ENCODE measurements at places on chromosomes 3 and 15. TPM values are rescaled to one million over a fixed set of nuclear protein-coding genes. Genes with fewer than 3 reads are reported as not detected.

FBN1 gene
- 18.5 TPM for total RNA-seq

TMEM108 gene
- 0.27 TPM for total RNA-seq

SLITRK3 gene
- total RNA-seq = not detected

PLCB2 gene
- 0.16 TPM for total RNA-seq

VWA5B2 gene
- total RNA-seq = not detected

NOX5 gene
- 1.1 TPM for total RNA-seq

- DNase-seq = no peak
These were observed 26.3 kb downstream of the PXYLP1 start for GRCh38 chr3:141257961-141258360.

DNA sequence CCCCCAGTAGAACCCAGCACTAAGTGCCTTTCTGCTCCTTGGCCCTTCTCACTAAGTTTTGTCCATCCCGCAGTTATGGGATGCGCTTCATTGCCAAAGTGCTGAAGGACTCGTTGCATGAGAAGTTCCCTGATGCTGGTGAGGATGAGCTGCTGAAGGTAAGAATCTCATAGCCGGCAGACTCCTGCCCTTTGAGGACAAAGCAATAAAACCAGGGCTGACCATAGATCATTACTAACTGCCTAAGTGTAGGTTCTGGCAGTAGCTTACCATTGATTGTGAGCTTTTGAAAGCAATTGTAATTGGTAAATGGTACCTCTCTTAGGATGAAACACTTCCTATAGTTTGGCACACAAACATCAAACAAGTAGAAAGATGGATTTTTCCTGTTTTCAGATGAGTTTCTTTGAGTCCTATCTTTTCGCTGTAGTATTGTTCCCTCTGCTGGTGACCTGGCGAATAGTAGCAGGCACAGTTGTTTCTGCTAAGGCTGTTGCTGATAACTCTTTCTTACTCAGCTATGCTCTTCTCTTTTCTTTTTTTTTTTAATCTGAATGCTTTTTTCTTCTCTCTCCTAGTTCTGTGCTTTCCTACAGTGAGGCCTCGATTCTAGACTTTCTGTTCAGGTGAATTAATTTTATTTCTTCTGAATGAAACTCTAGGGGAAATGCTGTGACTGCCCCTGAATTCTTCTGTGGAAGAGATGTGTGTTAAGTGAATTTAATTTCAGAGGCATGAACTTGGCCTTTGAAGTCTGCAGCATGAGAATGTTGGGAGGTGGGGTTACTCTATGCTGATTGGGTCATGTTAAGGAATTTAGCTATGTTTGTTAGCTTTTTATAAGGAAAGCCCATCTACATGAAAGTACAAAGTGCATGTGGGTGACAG is 47.4 kb upstream of the CRTC3 start:
- peak; percentile 55 for DNase-seq

DNA sequence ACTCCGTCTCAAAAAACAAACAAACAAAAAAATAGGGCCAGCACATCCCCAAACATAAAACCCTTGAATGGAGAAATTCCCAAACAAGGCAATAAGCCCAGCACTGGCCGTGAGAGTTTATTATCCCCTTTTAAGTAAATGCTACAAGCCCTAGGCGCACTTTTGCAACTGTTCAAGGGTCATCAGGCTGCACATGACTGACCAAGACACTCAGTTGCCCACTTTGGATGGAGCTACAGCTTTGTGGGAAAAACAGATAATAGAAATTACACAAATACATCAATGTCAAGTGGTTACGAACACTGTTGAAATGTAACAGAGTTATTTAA is 33.7 kb upstream of the ZNF445 start:
- no peak for DNase-seq

DNA sequence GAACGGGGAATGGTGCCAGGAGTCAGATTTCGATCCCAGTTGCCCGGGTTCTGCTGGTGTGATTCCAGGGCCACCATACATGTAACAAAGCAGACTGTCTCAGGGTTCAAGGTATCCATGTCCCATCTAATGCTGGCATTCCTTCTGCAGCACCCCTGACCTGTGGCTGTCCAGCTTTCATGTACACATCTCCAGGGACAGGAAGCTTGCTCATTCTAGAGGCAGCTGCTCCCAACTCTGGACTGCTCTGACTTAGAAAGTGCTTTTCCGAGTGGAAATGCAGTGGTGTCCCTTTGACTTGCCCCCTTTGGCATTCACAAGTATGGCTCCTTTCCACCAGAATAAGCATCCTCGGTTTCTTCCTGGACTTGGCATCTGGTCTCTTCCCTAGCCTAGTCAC is 30.9 kb downstream of the PML start:
- DNase-seq = no peak

DNA sequence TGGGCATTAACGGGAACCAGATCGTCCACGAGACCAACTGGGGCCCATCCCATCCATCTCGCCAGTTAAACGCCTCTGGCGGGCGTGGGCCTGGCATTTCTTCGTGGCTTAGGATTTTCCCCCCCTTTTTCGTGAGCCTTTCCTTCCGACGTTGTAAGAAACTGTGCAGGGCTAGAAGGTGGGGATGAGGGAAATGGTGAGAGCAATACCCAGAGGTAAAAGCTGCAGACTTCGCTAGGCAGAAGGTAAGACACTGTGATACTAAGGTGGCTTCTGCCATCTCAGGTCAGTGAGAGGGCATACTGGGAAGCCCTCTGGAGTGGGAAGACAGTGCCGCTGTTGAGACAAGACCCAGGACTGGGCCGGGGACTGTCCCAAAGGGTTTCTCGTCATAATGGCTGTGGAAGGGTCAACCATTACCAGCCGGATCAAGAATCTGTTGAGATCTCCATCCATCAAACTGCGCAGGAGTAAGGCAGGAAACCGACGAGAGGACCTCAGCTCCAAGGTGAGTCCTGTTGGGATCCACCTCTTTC is 666 bp downstream of the MAPKBP1 start:
- DNase-seq = no peak

- no peak for DNase-seq
These were observed 16.9 kb upstream of the RYR3 start for GRCh38 chr15:33293713-33294334.

- peak; percentile 25 for DNase-seq
These were observed at the start of gene PCBP4 for GRCh38 chr3:51967384-51968169. Gene PCBP4, minus strand, starts transcription at chr3:51967454. Its CDS starts 6,214 bp downstream, at chr3:51961240.

DNA sequence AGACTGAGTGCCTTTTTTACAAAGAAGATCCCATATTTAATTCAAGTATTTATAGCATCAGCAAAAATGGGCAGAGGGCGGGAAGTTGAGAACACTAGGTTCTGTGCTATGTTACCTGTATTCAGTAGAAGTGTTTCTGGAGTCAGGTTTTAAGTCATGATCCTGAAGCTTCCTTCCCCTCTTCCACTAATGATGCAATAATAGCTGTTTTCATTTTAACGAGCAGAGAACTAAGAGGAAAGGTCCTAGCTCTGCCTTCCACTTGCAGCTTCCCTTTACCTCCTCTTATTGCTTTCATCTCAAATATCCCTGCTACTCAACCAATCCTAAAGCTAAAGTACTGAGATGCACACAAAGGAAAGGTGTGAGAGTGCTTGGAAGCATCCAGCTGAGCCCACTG is 16.9 kb upstream of the TMOD3 start:
- no peak for DNase-seq

GRCh38 chr3:71926262-71926600 is 141.3 kb upstream of the PROK2 start:
- DNase-seq = peak; percentile 11

- no peak for DNase-seq
These were observed 371.6 kb upstream of the WNT5A start for GRCh38 chr3:55858727-55859126.

- DNase-seq = no peak
These were observed 222.6 kb upstream of the NECTIN3 start for GRCh38 chr3:110849064-110849463.

DNA sequence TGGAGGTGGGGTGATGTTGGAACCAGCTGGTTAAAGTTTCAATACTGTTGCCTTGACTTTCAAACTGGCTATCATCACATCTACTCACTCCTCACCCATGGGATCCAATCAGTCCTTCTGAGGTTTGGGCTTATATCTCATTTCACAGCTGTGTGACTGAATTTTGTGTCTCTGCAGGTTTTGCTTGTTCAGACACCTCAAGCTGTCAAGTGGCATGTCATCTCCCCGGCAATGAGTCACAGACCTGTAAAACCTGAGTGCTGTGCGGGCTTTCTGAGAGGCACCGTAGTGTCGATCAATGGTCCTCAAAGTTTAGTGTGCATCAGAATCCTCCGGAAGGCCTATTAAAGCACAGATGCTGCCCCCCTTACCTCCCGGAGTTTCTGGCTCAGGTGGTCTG is 86.4 kb upstream of the RORA start:
- DNase-seq = no peak

- peak; percentile 89 for DNase-seq
These were observed 13.9 kb downstream of the BTBD1 start for GRCh38 chr15:83053151-83053550.

DNA sequence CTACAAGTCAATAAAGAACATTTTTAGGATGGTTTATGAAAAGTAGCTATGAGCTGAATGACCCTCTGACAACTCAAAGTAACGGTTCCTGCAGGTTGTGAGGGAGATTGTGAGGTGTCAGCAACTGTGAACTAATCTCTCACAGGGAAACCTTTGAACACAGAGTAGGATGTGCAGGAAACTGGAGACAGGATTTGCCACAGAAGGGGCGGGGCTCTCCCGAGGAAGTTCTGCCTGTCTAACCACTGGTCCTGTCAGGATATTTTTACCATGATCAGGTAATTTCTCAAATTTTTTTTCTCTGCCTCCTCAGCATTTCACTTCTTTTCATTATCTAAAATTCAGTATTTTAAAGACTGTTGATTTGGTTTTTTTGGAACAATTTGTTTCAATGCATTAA is 33.3 kb downstream of the LEO1 start:
- no peak for DNase-seq
